ENCODE measurements at places on chromosomes 16 and 17.

GRCh38 chr17:82736511-82737185 lies 1.2 kb downstream of the FN3K start:
- no peak for DNase-seq

DNA sequence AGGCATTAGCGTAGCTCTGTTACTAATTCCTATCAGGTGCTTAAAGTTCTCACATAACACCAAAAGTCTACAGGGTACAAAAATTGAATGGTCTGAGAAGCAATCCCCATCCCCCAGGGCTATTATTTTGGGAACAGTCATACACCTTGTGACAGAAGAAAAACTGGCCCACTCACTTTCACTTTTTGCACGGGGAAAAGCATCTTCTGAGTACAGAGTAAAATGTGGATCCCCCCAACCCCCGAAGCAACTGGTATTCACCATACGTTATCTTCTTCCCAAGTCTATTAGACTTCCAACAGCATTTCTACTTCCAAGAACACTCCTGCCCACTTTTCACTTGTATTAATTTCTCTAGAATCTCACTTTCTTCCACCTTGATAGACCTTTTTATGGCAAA lies 11.8 kb downstream of the GGA3 start:
- no peak for DNase-seq

DNA sequence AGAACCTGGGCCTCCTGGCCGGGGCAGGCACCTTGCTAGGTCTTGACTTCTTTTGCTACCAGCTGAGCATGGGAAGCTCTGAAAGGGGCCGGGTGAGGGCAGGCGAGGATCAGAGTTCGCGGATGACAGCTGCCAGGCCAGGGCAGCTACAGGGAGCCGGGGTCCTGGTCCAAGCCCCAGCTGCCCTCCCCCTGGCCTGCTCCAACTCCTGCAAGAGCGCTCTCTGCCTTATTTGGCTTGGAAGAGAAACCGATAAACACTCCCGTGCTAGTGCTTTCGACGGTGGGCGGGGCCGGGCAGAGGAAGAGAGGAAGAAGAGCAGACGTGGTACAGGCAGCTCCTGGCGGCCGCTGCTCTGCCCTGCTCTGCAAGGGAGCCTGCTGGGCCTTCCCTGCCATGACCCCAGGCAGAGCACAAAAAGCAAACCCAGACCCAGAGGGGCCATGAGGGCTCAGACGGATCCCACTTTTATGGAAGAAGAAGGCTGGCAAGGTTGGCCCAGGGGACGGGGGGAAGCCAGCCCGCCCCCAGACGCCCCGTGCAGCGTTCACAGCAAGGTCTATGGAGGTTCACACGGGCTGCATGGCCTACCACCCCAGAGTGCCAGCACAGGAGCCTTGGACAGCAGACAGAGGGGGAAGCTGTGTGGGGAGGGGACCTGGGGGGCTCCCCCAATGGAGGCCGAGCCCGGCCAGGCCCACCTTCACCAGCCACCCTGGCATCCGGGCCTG lies 25.6 kb downstream of the PIEZO1 start:
- DNase-seq, result no peak

- DNase-seq, result peak; percentile 80
Measured at GRCh38 chr17:80649672-80650330, 105.2 kb downstream of the RPTOR start.

- no peak for DNase-seq
Measured at GRCh38 chr17:41620583-41621434, 3.6 kb downstream of the KRT17 start.

- no peak for DNase-seq
Measured at GRCh38 chr17:75068750-75069149, 19.0 kb upstream of the SLC16A5 start.

DNA sequence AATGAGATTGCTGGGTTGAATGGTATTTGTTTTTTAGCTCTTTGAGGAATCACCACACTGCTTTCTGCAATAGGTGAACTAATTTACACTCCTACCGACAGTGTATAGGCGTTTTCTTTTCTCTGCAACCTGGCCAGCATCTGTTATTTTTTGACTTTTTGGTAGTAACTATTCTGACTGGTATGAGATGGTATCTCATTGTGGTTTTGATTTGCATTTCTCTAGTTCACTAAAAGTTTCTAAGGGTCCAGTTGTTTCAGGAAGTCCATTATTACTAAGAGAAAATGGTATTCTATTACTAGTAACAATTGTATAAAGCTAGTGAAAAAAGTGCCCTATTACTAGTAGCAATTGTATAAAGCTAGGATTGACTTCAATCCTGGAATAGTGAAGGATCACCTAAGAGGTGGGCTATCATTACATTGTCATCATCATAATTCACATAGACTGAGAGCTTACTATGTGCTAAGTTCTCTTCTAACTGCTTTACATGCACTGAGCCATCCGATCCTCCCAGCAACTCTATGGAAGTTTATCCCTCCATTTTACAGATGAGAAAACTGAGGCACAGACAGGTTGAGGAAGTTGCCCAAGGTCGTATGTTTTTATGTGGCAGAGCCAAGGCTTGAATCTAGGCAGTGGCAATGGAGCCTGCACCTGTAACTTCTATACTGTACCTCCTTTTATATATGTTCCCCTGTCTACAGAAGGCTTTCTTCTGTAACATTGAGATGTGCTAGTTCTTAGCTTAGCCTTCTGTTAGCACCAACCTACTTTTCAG lies 13.4 kb upstream of the SMIM36 start:
- no peak for DNase-seq

DNA sequence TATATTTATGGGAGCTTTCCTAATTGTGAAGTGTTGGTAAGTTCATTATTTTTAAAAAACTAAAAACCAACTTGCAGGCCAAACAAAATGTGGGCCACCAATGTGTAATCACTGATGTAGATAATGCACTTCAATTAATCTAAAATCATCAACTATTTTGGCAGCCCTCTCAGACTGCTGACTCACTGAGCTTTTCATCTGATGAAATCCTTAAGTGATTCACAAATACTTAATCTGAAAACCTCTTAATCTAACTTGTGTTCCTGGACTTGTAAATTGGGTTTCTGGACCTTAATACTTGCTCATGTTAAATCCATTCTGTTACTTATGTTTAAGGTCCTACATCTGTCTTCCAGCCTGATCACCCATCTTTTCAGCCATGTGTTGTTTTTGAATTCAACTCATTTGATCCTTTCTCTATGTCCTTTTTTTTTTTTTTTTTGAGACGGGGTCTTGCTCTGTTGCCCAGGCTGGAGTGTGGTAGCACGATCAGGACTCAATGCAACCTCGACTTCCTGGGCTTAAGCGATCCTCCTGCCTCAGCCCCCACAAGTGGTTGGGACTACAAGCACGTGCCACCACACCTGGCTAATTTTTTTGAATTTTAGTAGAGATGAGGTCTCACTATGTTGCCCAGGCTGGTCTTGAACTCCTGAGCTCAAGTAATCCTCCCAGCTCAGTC lies 39.0 kb downstream of the PRKCB start:
- no peak for DNase-seq

GRCh38 chr17:42531455-42532354 lies 4.3 kb upstream of the NAGLU start:
- DNase-seq, result peak; percentile 83

GRCh38 chr16:11627292-11627663 lies 40.6 kb upstream of the LITAF start:
- no peak for DNase-seq

GRCh38 chr17:59778996-59779395 lies 71.5 kb downstream of the VMP1 start:
- no peak for DNase-seq

DNA sequence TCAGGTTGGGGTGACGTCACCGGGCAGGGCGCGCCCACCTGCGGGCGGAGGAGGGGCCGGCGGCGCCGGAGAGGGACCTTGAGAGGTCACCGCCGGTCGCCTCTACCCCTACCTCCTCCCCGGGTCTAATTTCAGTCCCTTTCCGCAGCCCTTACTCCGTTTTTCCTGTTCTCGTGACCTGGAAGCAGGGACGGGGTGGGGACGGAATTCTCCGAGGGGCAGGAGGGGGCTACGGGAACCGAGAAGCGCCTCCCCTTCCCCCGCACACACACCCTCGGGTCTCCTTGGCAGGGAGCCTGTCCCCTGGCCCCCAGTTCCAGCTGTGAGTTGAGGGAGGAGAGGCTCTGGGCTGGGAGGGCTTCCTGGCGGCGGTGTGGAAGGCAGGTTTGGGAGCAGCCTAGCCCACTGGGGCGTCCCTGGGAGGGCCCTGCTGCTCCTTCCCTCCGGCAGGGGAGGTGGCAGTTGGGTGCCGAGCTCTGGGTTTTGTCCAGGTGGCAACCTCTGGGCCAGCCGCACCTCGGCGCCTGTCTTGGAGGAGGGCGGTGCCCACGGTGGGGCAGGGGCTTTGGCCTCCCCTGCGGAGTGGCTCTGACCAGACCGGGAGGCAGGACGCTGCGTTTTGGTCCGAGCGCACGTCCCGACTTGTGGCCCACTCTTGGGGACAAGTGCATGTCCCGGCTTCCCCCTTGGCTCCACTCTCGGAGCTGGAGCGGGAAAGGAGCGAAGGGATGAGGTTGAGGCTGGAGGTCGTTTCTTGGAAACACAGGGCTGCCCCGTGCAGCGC lies 773 bp downstream of the SYNGR3 start:
- peak; percentile 69 for DNase-seq

- DNase-seq, result no peak
Measured at GRCh38 chr16:86625029-86625428, 46.7 kb downstream of the FOXL1 start.

- DNase-seq, result no peak
Measured at GRCh38 chr16:71775949-71776348, 32.7 kb downstream of the AP1G1 start.

- no peak for DNase-seq
Measured at GRCh38 chr17:33436321-33436720, 143.2 kb upstream of the ASIC2 start.

- DNase-seq, result no peak
Measured at GRCh38 chr17:63258785-63259184, 187.3 kb downstream of the CYB561 start.

GRCh38 chr17:35969558-35970380 lies 11.5 kb downstream of the CCL16 start:
- peak; percentile 90 for DNase-seq

GRCh38 chr16:55539488-55539887 lies 27.0 kb upstream of the CAPNS2 start:
- no peak for DNase-seq

- no peak for DNase-seq
Measured at GRCh38 chr16:6204945-6205344, 1107.3 kb upstream of the EEF2KMT start.

DNA sequence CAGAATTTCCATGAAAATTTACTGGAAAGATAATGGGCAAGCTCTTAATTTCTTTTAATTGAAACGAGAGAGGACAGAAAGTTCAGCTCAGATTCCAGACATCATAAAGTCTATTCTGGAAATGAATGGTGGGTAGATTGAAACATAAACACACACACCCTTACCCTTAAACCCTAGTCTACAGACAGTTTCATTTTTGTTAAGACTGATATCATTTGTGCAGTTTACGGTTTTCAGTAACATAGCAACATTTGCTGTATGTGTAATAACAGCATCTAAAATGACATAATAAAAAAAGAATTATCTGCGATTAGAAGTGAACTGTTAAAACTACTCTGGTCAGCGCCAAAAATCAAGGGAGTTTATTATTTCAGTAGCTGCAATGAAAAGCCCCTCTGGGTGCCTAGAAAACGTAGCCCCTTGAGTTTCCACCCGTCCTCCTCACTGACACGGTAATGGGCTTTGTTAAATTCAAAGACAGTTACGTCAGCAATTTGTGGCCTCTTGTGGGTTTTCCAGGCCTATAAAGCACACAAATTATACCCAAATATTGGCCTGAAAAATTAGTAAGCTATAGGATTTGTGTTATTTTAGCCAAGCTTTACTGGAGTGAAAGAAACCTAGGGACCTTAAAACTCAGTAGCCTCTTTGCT lies 520.6 kb upstream of the SOX9 start:
- no peak for DNase-seq

GRCh38 chr17:77781536-77781935 lies 177.0 kb upstream of the TNRC6C start:
- DNase-seq, result no peak

DNA sequence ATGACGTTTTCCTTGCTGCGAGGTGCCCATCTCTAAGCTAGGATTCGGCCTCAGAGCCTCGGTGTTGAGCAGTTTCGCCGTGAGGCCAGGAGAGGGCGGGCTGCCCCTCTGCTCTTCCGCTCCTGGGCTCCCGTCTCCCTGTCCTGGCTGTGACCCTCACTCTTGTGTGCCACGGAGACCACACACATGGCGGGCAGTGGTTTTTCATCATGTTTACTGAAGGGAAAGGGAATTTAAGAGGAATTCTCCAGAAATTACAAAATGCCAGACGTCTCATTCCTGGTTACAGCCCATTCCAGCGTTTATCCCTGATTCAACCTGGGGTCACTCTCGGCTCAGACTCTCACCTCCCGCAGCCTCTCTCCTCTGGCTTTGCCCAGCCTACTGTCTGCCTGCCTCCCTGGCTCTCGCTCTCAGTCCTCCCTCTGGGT lies 96.8 kb upstream of the ELAC2 start:
- DNase-seq, result peak; percentile 85

GRCh38 chr17:78179372-78179771 lies 7.5 kb downstream of the TK1 start:
- DNase-seq, result no peak

GRCh38 chr16:59042301-59042700 lies 308.2 kb upstream of the GOT2 start:
- DNase-seq, result no peak

DNA sequence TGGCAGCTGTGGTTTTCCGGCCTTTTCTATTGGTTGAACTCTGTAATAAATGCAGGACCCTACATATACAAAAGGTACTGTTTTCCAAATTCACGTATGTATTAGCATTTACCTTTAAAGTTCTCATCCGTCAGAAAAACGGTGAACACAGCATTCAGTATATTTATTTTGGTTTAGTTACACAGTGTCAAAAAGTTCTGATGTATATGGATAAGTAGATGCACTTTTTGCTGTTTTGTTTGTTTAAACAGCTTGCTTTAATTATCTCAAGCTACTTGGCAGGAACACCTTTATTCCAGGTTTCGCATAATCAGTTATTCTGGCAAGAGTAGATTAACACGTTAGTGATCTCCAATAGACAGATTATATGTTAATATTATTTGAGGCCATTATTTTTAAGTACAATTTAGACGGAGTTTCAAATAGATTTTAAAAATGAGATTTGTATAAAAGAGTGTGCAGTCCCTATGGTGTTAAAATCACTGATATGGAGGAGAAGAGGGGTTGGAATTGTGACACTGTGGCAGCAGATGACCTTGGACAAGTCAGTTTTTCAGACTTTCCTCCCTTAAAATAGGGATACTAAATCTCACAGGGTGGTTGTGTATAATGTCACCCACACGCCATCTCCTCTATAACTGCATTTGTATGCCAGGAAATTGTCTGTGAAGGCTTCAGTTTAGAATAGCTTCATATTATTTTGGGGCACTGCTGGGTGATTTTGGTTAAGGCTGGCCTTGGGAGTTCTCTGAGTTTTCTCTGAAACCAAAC lies 2.1 kb downstream of the HERPUD1 start:
- no peak for DNase-seq
